ENCODE measurements at places on chromosomes 11 and 22. TPM values are rescaled to one million over a fixed set of nuclear protein-coding genes. Genes with fewer than 3 reads are reported as not detected.

The OR6T1 gene
- total RNA-seq = not detected

The NPAT gene
- 35.0 TPM for total RNA-seq

The OR10G8 gene
- total RNA-seq = not detected

The APOA1 gene
- 0.60 TPM for total RNA-seq

The OR4D5 gene
- total RNA-seq = not detected

The ZNF70 gene
- total RNA-seq = 11.4 TPM

Measured in camera-type eye (tissue), 1 donor.